ENCODE measurements at places on chromosomes 7 and 10.
A peak's percentile ranks its signal among the peaks of the same experiment; 100 is the strongest.

DNA sequence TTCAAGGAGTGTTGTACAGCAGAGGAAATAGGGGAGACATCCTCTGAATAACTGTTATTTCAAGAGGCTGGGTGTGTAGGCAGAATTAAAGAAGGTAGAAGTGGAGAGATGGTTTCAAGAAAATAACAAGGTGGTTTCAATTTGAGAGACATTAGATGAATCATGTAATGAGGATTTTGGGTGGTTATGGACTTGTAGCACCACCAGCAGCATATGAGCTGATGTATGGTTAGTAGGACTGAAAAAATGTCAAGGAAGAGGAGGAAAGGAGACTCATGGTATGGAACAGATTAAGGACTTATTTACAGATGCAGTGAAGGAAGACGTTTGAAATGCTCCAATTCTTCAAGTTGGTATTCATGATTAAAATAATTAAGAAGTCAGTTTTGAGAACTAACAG is 166.2 kb downstream of the EXOC4 start:
- no peak for DNase-seq

DNA sequence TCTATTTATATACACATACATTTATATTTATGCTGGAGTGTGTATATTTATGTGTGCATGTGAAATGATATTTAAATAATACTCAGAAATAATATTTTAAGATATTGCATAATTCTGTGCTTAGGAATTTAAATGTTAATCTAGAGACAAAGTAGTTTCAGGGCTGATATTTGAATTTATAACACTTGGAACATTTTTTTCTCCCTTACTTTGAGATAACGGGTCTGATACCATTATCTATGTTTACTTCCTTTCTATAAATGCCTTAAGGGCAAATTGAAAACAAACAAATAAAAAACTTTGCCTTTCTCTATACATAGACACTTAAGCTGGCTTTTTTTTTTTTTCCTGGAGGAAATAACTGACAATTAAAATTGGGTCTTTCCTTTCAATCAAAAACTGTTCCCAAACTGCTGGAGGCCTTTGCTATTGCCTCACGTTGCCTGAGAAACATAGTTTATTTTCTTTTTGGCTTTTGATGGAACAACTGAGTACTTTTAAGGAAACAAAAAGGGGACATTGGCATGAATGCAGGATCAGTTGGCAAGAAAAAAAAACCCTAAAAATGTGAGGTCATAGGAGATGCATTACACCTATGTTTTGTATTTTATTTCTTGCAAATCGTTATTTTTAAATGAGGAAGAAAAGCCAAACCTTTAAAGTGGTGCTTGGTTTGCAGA is 98.7 kb downstream of the ITGA8 start:
- no peak for DNase-seq

- no peak for DNase-seq
Observed at GRCh38 chr10:488081-488932, 201.2 kb downstream of the DIP2C start.

DNA sequence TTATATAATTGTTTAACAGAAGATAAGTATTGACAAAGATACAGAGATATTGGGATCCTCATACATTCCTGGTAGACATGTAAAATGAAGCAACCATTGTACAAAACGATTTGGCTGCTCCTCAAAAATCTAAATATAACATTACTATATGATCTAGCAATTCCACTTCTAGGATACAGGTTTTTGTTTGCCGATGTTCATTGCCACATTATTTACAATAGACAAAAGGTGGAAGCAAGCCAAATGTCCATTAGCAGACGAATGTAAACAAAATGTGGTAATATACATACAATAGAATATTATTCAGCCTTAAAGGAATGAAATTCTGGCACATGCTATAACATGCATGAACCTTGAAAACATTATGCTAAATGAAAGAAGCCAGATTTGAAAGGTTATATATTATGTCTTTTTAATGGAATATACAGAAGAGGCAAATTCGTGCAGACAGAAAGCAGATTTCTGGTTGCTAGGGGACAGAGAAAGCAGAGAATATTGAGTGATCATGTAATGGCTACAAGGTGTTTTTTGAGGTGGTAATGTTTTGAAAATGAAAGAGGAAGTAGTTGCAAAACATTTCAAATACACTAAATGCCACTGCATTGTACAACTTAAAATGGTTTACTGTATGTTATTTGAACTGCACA is 44.9 kb downstream of the POLR1F start:
- DNase-seq = peak; percentile 5

DNA sequence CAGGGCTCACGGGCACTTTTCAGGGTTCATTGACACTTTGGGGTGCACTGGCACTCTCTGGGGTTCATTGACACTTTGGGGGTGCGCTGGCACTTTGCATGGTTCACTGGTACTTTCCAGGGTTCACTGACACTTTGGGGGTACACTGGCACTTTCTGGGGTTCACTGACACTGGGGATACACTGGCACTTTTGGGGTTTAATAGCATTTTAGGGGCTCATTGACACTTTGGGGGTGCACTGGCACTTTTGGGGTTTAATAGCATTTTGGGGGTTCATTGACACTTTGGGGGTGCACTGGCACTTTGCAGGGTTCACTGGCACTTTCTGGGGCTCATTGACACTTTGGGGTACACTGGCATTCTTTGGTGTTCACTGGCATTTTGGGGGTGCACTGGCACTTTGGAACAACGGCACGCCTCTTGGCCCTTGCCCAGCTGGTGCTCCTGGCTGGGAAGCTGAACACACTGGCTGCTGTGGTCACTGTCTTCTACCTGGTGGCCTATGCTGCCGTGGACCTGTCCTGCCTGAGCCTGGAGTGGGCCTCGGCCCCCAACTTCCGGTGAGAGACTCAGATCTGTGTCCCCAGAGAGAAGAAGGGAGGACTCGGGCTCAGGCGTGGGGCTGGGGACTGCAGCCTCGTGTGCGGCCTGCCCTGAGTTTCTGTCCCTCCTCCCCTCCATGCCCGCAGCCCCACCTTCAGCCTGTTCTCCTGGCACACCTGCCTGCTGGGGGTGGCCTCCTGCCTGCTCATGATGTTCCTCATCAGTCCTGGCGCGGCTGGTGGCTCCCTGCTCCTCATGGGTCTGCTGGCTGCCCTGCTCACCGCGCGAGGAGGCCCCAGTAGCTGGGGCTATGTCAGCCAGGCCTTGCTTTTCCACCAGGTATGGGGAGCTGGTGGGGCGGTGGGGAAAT is 6.2 kb upstream of the TRIP6 start:
- DNase-seq = no peak

DNA sequence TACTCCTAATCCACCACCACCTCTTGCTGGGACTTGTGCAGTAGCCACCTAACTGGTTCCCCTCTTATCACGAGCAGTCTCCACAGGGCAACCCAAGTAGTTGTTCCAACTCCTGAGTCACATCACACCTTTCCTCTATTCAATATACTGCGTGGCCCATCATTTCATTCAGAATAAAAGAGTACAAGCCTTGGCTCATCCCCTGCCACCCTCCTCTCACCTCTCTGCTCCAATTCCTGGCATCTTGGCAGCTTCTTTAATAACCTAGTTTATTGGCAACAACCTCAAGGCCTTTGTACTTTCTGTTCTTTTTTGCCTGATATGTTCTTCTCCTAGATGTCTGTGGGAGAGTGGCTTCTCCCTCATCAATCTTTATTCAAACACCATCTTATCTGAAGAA is 199.4 kb downstream of the KIAA1217 start:
- DNase-seq = no peak

- no peak for DNase-seq
Observed at GRCh38 chr10:112370424-112370819, 3.5 kb upstream of the ACSL5 start.

GRCh38 chr7:106129291-106129690 is 17.2 kb upstream of the SYPL1 start:
- DNase-seq = no peak

DNA sequence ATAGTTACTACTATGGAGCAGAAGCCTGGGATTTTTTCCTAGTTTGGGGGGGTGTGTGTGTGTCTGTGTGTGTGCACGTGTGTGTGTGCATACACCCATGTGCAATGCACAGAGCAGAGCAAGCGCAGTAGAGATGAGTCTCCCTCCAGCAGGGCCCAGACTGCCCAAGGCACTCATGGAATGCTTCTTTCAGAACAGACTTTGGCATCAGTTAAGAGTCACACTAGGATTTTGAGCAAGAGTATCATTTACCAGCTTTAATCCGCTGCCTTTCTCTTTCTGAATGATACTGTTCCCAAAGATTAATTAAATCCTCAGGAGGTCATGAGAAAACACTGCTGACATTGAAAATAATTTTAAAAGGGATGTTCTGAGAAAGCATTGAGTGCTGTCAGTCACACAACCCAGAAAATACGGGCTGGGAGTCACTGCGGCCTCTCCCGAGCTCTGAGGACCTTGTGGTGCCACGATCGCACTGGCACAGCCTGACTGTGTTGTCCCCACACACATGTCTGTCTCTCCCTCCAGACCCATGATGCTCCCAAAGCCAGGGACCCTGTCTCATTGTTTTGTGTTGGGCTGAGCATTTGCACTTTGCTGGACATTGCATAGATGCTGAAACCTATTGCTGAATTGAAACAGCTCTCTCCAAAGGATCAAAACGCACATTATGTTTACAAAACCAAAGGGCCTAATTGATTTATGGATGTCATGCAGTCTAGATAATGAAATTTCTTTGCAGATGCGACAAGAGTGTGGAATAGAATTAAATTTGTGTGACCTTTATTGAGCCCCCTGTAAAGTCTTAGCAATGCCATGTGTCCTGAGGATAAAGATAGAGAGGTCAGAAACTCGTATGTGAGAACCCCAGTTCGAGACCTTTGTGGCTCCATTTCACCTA is 54.7 kb upstream of the FIGNL1 start:
- no peak for DNase-seq

GRCh38 chr10:32298075-32298812 is 48.7 kb downstream of the EPC1 start:
- no peak for DNase-seq

- no peak for DNase-seq
Observed at GRCh38 chr10:129677377-129677927, 210.4 kb downstream of the MGMT start.

- DNase-seq = no peak
Observed at GRCh38 chr10:93287775-93288174, 194.4 kb downstream of the MYOF start.

- DNase-seq = no peak
Observed at GRCh38 chr7:74001150-74001494, 26.9 kb upstream of the ELN start.

DNA sequence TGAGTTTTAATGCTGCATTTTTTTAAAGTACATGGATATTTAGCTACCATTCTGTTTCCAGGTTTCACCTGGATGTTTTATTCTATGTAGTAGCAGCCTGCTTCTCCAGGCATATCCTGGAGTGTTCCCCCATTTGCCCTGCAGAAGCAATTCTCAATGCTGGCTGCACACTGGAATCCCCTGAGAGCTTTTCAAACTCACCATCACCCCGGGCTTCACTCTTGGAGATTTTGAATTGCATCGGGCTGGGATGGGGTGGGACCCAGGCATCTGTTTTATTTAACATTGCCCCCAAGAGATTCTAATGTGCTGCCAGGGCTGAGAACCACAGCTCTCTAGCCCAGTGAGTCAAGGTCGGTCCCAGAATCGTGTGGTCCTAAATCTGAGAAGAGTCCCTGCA is 113.2 kb upstream of the MACROH2A2 start:
- DNase-seq = no peak

GRCh38 chr7:27438881-27439589 is 196.4 kb downstream of the EVX1 start:
- no peak for DNase-seq

GRCh38 chr10:101986624-101986971 is 69.4 kb downstream of the ARMH3 start:
- DNase-seq = no peak

- no peak for DNase-seq
Observed at GRCh38 chr7:134755422-134756022, 23.9 kb upstream of the CALD1 start.

- DNase-seq = no peak
Observed at GRCh38 chr10:86397120-86397519, 30.5 kb upstream of the GRID1 start.

- DNase-seq = no peak
Observed at GRCh38 chr10:14487488-14487883, 156.8 kb upstream of the FRMD4A start.

- no peak for DNase-seq
Observed at GRCh38 chr10:124286621-124287020, 132.1 kb downstream of the OAT start.

DNA sequence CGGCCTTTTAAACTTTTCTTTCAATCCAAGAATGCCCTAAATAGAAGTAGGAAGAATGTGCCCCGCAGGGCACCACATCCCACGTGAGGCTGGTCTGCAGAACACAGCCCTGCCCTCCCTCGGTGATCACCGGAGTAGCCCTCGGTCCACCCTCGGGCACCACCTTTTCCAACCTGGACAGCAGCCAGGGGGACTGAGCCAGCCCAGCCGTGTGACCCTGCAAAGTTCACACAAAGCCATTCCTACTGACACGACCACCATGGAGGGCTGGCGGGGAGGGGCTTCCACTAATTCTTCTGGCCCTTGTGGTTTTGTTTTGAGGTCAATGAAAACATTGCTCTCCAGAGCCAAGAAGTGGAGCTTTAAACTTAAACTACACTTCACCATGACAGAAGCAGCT is 132.2 kb downstream of the TCERG1L start:
- no peak for DNase-seq

- DNase-seq = peak; percentile 15
Observed at GRCh38 chr7:117715784-117716445, 157.3 kb downstream of the CTTNBP2 start.

Measured in GM12864 (cell line).